Neural progenitor cell (in vitro differentiated cells): ENCODE measurements at places on chromosomes 16 and 17. TPM values are rescaled to one million over a fixed set of nuclear protein-coding genes. Genes with fewer than 3 reads are reported as not detected.
A peak's percentile ranks its signal among the peaks of the same experiment; 100 is the strongest.

GRCh38 chr16:69921127-69921526 lies 30.0 kb upstream of the CLEC18A start:
- H3K27me3 ChIP-seq, result no peaks in the 10 kb centered on the region
- no peak overlapping the region for H3K4me3 ChIP-seq
- H3K36me3 ChIP-seq, result no peaks in the 10 kb centered on the region
- no peak for DNase-seq
- no peak overlapping the region for H3K27ac ChIP-seq

- H3K27me3 ChIP-seq, result no peaks in the 10 kb centered on the region
- H3K4me3 ChIP-seq, result no peak overlapping the region
- no peak overlapping the region for H3K27ac ChIP-seq
- H3K36me3 ChIP-seq, result no peaks in the 10 kb centered on the region
These were observed 29.1 kb downstream of the TRIM16 start for GRCh38 chr17:15654886-15655561.

- no peaks in the 10 kb centered on the region for H3K27me3 ChIP-seq
- H3K4me1 ChIP-seq, result no peaks in the 10 kb centered on the region
- no peak overlapping the region for H3K27ac ChIP-seq
- H3K36me3 ChIP-seq, result no peaks in the 10 kb centered on the region
- no peak for DNase-seq
- H3K4me3 ChIP-seq, result no peak overlapping the region
These were observed 15.9 kb downstream of the NR1D1 start for GRCh38 chr17:40084477-40084876.

DNA sequence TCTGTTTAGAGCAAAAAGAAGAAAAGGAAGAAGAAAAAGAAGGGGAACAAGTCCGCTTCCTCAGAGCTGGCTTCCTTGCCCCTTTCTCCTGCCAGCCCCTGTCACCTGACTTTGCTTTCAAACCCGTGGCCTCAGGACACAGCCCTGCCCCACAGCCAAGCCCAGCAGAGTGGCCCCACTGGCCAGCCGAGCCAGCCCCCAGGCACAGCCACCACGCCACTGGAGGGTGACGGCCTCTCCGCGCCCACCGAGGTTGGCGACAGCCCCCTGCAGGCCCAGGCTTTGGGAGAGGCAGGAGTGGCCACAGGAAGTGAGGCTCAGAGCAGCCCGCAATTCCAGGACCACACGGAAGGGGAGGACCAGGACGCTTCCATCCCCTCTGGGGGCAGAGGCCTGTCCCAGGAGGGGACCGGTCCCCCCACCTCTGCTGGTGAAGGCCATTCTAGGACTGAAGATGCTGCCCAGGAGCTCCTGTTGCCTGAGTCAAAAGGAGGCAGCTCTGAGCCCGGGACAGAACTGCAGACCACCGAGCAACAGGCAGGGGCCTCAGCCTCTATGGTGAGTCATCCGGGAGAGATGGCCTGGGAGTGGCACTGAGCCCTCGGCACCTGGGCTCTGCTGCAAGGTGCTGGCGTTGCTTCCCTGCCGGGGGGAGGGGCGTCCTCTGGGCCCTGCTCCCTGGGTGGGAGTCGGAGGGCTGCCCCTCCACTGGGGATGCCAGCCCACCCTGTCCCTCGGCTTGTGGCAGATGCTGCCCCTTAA lies 27.3 kb downstream of the RNF213 start:
- H3K36me3 ChIP-seq, result no peaks in the 10 kb centered on the region
- H3K27me3 ChIP-seq, result no peaks in the 10 kb centered on the region
- H3K27ac ChIP-seq, result no peak overlapping the region
- no peak for DNase-seq
- no peaks in the 10 kb centered on the region for H3K4me1 ChIP-seq
- H3K4me3 ChIP-seq, result no peak overlapping the region

- H3K4me1 ChIP-seq, result peaks cover 4% of the 10 kb centered on the region
- no peak overlapping the region for H3K4me3 ChIP-seq
- H3K36me3 ChIP-seq, result no peaks in the 10 kb centered on the region
These were observed 26.5 kb upstream of the C16orf87 start for GRCh38 chr16:46857368-46857945.

GRCh38 chr17:48541577-48542113 lies 3.3 kb downstream of the HOXB2 start:
- no peaks in the 10 kb centered on the region for H3K36me3 ChIP-seq
- H3K27me3 ChIP-seq, result peaks cover 100% of the 10 kb centered on the region
- H3K4me1 ChIP-seq, result no peaks in the 10 kb centered on the region
- no peak overlapping the region for H3K27ac ChIP-seq
- DNase-seq, result peak; percentile 53

DNA sequence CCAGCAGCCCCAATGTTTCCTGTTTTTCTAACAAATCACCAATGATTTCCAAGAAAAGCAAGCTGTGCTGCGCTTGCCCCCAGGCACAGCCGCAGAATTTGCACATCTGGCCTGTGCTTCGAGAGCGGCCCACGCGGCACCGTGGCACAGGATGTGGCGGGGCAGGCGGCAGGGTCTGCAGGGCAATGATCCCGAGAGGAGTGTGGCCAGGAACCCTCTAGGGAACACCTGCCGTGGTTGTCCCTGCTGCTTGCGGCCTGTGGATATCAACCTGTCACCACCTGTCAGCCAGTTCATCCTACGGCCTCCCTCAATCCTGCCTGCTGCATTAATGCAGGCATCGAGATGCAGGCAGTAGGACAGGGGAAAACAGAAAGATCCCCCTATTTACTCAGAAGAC lies 24.0 kb downstream of the PIK3R5 start:
- H3K27me3 ChIP-seq, result no peaks in the 10 kb centered on the region
- H3K36me3 ChIP-seq, result no peaks in the 10 kb centered on the region
- no peak overlapping the region for H3K27ac ChIP-seq
- H3K4me1 ChIP-seq, result no peaks in the 10 kb centered on the region

DNA sequence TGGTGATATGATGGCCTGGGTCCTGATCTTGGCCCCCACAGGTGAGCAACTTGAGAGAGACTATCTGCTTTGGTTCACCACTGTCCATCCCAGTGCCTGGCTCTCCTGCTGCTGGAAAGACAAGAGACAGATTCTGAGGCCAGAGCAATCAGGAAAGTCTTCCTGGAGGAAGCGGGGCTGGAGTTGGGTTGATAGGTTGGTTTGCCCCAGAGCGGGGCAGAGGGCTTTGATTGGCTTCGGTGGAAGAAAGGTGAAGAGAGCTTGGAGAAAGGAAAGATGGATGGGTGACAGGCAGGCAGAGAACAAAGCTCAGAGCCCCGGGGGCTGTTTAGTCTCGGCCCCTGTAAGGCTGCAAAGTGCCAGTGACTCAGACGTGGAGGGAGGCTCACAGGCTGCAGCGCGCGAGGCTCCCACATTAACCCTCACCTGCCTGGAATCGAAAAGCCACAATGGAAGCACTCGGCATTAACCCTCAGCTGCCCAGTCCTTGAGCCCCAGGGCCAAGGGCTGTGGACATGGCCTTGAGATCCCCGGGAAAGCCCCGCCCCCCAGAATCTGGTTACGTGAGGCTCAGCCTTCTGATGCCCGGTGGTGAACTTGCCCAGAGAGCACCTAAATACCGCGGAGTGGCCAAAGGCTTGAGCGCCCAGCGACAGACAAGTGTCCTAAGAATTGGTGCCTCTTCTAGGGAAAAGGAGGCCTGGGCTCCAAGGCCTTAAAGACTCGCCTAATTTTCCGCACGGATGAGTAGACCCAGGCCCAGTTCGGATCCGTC lies 996 bp upstream of the CPNE2 start:
- peaks cover 7% of the 10 kb centered on the region for H3K4me1 ChIP-seq
- H3K4me3 ChIP-seq, result peak overlapping the region; percentile 91
- no peaks in the 10 kb centered on the region for H3K36me3 ChIP-seq
- peaks cover 48% of the 10 kb centered on the region for H3K27me3 ChIP-seq

DNA sequence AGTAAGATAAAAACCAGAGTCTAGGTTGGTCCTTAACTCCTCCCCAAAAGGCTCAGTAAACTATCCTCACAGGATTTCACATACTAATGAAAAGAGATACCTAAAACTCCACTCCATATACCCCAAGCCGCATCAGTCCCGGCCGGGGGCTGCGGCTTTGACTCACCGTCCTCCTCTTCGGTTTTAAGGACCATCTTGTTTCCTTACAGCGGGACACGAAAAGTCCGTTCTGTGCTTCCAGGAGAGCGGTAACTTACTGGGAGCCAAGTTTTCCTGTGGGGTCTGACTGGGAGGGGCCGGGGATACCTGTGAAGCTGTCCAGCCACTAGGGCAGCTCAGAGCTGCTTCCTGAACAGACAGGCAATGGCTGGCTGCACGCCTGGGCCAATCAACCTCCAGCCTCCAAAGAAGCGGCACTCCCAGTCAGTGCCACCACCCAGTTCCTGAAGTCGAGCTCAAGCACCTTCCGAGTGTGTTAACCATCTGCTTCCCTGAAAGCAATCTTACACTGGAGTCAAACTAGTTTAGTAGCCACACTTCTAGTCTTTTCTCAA lies 45.5 kb downstream of the CYTH1 start:
- H3K4me1 ChIP-seq, result peaks cover 11% of the 10 kb centered on the region
- no peak overlapping the region for H3K4me3 ChIP-seq
- no peak overlapping the region for H3K27ac ChIP-seq
- H3K36me3 ChIP-seq, result no peaks in the 10 kb centered on the region

GRCh38 chr16:17404941-17405689 lies 65.6 kb downstream of the XYLT1 start:
- H3K4me3 ChIP-seq, result no peak overlapping the region
- no peak for DNase-seq
- no peaks in the 10 kb centered on the region for H3K27me3 ChIP-seq
- H3K4me1 ChIP-seq, result peaks cover 17% of the 10 kb centered on the region
- H3K36me3 ChIP-seq, result no peaks in the 10 kb centered on the region

- no peaks in the 10 kb centered on the region for H3K4me1 ChIP-seq
- H3K27me3 ChIP-seq, result no peaks in the 10 kb centered on the region
- H3K36me3 ChIP-seq, result no peaks in the 10 kb centered on the region
- no peak overlapping the region for H3K4me3 ChIP-seq
- no peak overlapping the region for H3K27ac ChIP-seq
These were observed 105.1 kb downstream of the CHD9 start for GRCh38 chr16:53159781-53160436.

DNA sequence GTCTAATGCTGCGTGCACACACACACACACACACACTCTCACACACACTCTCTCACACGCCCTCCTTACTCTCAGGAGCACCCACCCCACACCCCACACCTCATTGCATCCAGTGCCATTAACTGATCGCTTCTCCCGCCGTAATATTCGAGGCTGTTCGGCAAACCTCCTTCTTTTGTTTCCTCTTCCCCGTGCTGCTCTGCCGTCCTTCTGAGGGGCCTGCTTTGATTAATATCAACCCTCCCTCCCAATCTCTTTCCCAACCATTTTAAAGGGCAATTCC lies 156.2 kb upstream of the TNRC6C start:
- peak overlapping the region; percentile 12 for H3K4me3 ChIP-seq
- no peak overlapping the region for H3K27ac ChIP-seq
- H3K4me1 ChIP-seq, result peaks cover 32% of the 10 kb centered on the region
- no peaks in the 10 kb centered on the region for H3K36me3 ChIP-seq
- DNase-seq, result no peak
- H3K27me3 ChIP-seq, result no peaks in the 10 kb centered on the region

DNA sequence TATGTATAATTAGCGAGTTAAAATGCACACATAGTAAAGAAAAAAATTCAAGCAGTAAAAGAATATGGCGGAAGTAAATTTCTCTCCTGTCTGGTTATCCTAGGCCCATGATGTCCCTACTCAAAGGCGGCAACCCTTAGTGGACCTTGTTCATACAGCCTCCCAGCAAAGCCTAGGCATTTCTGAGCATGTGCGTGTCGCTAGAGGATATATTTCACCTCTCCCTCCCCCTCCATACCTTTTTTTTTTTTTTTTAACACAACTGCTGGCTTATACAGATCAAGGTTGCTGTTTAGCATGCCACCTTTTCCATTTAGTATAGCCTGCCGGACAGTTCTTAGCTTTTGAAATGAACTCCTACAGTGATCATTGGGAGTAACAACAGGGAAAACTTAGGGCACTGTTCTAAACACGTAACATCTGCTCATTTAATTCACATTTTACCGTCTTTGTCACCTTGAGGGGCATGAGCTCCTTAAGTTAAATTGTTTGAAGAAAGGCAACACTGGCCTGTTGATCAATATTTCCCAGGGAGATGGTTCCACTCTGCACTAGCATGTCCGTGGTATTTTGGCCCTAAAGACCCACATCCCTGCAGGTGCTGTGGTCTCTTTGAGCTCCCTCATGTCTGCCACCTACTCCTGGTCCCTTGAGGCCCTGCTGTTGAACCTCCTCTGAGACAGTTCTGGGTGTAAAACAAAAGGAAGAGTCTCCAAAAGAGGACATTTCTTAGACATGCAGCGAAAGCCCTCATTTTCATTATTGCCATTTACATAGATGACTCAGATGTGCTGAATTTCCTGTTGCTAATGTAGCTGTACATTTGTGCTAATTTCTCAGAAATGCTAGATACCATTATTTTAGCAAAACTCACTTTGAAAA lies 4.1 kb upstream of the TNFRSF13B start:
- DNase-seq, result no peak
- H3K4me3 ChIP-seq, result no peak overlapping the region
- H3K27me3 ChIP-seq, result no peaks in the 10 kb centered on the region
- no peak overlapping the region for H3K27ac ChIP-seq
- no peaks in the 10 kb centered on the region for H3K36me3 ChIP-seq

DNA sequence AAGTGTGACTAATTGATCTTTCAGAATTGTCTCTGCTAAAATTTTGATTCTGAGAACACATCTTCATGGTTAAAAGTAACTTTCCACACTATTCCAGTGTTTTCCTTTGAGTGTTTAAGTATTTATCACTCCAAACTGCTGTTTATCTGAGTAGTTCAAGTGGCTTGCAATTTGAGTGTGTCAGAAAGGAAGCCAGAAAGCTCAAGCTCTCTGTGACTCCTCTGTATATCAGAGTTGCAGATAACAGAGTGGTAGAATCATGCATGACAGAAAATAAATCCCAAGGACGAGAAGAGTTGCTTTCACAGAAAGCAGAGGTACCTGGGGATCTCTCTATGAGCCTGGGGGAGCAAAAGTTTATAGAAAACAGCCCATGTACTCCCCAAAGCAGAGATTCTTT lies 130.0 kb downstream of the CYB561 start:
- H3K36me3 ChIP-seq, result no peaks in the 10 kb centered on the region
- no peaks in the 10 kb centered on the region for H3K4me1 ChIP-seq
- no peak for DNase-seq
- H3K27ac ChIP-seq, result no peak overlapping the region
- H3K27me3 ChIP-seq, result no peaks in the 10 kb centered on the region

- H3K4me1 ChIP-seq, result no peaks in the 10 kb centered on the region
- H3K36me3 ChIP-seq, result no peaks in the 10 kb centered on the region
- no peak overlapping the region for H3K27ac ChIP-seq
- no peaks in the 10 kb centered on the region for H3K27me3 ChIP-seq
These were observed 12.7 kb upstream of the NSMCE1 start for GRCh38 chr16:27281243-27281642.

Gene IGFBP4
- 14.4 and 20.3 TPM in 2 replicates for total RNA-seq

Gene KRT31
- not detected in 2 replicates for total RNA-seq

Gene GNG13
- total RNA-seq, result not detected in 2 replicates

Gene GPR139
- total RNA-seq, result not detected in 2 replicates

Gene RPTOR
- 7.4 and 19.9 TPM in 2 replicates for total RNA-seq

Gene NTN3
- total RNA-seq, result 1.7 and 3.6 TPM in 2 replicates
